ENCODE measurements at places on chromosomes 16 and 17. TPM values are rescaled to one million over a fixed set of nuclear protein-coding genes. Genes with fewer than 3 reads are reported as not detected.

DNA sequence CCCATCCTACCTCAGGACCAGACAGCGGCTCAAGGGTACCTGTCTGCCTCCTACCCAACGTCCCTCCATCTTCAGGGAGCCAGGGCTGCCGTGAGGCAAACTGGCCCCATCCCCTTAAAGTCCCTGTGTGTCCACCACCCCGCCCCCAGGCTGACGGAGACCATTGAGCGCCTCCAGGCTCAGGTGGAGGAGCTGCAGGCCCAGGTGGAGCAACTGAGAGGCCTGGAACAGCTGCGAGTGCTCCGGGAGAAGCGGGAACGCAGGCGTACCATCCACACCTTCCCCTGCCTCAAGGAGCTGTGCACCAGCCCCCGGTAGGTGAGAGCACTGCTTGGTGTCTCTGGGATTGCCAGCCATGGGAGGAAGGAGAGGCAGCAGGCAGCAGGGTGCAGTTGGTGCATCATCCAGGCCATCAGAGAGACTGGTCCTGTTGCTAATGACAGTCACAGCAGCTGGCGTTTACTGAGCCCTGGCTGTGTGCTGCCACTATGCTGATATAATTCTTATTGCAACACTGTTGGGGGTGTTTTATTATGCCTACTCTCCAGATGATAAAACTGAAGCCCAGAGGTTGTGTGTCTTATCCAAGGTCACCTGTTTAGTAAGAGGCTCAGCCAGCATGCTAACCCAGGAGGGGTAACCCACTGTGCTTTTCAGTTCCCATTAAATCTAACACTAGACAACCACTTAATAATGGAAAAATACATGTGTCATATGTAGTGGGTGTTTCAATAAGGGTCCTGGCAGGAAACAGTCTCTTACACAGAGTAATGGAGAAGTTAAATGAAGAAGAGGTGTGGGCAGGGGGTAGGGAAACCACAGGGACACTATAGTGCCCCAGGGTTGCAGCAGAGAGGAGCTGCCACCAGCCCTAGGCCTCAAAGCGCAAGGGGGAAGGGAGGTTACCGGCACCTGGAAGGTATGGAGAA lies 10.3 kb upstream of the MRPL58 start:
- no peak for DNase-seq

GRCh38 chr17:2892305-2892971 lies 96.2 kb downstream of the RAP1GAP2 start:
- DNase-seq, result peak; percentile 58

- DNase-seq, result no peak
Measured at GRCh38 chr16:58266336-58266735, 28.5 kb downstream of the PRSS54 start.

GRCh38 chr17:5877948-5878347 lies 192.2 kb upstream of the WSCD1 start:
- DNase-seq, result no peak

DNA sequence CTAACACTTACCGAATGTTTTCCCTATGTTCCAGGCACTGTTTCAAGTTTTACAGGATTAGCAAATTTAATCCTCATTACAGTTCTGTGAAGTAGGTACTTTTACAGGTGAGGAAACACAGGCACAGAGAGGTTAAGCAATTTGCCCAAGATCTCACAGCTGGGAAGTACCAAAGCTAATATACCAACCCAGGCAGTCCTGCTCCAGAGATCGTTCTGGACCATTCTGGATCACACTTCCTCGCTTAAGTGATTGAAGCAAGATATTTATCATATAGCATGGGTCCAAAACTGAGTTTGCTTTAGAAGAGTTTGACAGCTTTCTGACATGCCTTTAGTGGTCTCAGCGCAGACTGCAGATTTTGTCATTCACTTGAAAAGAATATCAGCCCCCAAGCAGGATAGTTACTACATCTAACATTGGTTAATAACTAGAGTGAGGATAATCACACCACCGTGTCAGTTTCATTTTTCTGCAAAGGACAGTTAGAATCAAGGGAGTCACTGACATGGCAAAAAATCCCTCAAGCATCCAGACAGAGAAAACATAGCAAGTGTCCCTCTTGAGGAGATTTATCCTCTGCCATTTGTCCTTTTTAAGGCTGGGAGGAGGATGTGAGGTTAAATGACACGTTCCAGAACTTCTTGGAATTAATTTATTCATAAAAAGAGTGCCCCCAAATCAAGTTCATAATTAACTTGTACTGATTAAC lies 5.1 kb downstream of the HS3ST3B1 start:
- DNase-seq, result no peak

DNA sequence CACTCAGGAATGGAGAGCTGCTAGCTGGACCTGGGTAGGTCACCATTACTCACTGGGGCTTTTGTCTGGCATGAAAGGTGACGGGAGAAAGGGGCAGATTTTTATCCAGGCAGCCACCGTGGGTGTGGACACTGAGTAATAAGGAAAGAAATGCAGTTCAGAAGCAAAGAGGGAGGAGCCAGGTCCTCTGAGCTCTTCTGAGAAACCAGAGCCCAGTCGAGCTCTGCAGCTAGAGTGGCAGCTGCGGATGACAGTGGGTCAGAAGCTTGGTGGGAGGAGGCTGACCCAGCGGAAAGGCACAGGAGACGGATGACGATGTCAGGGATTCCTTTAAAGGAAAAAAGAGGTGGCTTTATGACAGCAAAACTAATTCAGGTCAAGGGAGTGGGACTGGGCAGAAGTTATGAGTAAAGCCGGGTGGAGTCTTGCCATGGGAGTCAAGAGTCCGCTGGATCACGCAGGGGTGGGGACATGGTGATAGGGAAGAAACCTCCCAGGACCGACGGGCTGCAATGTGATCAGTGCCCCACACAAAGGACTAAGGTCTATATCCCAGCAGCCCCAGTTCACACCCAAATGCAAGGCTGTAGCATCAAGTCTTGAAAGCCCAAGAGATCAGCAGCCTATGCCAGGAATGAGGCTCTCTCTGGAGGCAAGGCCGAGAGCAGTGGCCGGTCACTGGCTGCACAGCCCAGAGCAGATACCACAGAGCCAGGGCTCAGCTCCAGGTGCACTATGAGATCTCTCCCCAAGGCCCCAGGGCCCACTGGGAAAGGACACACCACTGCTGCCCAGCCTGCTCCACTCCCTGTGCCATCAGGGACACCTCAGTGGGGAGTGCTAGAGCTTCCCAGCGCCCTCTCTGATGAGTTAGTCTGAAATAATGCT lies 6.3 kb upstream of the MNT start:
- peak; percentile 86 for DNase-seq

- no peak for DNase-seq
Measured at GRCh38 chr16:81716478-81717225, 62.4 kb upstream of the PLCG2 start.

DNA sequence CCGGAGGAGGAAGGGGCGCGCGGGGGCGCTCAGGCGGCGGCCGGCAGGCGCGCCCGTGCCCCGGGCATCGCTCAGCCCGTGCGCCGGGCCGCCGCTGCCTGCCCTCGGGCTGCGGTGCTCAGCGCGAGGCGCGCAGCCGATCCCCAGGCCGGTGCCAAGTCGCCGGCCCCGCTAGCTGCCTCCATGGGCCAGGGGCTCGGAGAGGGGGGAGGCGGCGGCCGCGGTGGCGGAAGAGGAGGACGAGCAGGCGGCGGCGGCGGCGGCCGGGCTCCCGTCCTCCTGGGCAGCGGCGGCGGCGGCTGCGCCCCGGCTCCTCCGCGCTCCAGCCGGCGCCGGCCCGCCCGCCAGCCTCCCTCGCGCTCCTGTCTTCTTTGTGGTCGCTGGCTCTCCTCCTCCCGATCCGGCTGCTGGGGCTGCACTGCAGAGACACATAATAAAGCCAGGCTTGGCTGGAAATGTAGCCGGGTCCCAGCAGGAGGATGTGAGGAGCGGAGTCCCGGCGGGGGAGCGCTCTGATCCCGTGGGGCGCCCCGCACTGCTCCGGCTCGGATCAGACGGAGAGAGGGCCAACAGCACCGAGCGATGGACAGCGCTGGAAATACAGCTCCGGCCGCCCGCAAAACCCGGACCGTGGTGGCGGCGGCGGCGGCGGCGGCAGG lies 889 bp upstream of the ZNF423 start:
- peak; percentile 86 for DNase-seq

DNA sequence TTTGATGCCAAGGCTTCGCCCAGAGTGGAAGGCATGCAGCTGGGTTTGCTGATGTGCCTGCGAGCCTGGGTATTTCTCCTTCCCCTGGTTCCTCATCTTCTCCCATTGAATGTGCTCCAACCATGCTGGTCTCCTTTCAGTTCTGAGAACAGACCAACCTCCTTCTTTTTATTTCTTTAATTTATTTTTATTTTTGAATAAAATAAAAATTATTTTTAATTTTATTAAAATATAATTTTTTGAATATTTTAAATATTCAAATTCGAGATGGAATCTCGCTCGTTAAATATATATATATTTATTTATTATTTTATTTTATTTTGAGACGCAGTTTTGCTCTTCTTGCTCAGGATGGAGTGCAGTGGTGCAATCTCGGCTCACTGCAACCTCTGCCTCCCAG lies 30.2 kb upstream of the GPRC5B start:
- DNase-seq, result no peak

GRCh38 chr16:48955837-48956236 lies 325.8 kb downstream of the CBLN1 start:
- DNase-seq, result no peak

DNA sequence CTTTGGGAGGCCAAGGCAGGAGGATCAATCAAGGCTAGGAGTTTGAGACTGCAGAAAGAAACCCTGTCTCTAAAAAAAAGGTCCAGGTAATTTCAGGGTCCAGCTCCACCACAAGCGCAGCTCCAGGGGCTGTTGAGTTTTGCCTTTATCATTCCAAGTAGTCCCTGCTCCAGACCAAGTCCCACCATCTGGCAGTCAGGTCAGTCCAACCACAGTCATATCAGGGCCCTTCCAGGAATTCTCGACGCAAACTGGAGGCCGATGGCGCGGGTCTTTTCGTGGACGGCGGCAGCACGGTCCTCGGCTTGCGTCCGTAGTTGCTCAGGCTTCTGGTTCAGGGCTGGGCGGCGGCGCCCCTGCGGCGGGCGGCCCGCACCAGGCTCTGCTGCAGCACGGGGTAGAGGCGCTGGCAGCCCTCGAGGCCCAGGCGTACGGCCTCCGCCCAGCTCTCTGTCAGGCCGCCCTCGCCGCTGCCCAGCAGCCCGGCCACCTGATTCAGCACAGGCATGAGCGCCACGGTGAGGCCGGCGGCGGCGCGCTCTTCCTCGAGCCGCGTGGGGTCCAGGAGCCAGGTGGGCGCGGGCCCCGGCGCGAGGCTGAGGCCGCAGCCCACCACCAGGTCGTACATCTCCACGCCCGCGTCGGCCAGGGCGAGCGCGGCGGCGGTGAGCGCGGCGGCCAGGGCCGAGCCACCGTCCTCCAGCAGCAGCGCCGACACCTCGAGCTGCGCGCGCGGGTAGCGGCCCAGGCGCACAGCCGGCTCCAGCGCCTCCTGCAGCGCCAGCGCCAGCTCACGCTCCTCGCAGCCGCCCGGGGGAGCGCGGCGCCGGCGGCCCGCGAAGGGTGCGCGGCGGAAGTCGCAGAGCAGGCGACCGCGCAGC lies 752 bp downstream of the EXOSC6 start:
- no peak for DNase-seq

GRCh38 chr17:61467416-61468262 lies 15.4 kb downstream of the TBX4 start:
- no peak for DNase-seq

DNA sequence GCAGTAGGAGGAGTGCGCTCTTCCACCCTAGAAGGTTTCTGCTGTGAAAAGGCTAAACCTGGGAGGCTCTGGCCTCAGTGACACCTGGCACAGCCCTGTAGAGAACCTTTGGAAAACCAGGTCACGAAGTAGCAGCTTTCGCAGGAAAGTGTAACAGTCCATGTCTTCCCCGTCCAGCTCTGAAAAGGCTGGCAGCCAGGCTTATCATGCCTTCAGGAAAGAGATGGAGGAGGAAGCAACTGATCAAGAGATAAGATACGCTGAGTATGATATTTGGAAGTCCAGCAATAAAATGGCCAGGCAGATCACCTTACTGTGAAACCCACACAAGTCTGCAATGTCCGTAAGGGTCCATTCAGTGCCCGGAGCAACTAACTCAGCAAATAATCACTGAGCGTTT lies 22.3 kb downstream of the TUBD1 start:
- DNase-seq, result no peak

- no peak for DNase-seq
Measured at GRCh38 chr16:21611198-21611555, 11.8 kb downstream of the METTL9 start.

DNA sequence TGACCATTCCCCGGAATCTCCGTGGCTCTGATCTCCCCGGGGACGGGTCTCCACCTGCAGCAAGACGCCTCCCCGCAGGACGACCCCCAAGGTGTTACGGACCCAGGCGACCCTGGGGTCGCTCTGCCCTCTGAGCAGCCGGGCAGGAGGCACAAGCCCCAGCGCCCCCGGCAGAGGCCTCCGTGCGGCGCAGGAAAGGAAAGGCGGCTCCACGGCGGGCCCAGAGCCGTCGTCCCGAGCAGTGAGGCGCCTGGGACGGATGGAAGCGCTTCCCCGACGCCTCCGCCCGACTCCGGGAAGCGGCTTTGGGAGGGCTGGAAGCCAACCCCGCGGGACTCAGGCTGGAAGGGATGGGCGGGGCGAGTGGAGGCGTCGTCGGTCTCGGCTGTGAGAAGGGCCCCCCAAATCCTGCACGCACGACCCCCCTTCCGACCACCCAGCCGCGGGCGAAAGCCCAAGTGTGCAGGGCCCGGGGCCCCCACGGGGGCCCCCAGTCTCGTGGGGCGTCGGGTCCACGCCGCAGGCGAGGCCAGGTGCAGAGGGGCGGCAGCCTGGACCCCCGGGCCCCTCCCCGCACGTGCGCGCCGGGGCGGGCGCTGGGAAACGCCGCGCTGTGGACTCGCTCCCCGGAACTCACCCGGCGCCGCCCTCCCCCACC lies 32.7 kb upstream of the RPH3AL start:
- DNase-seq, result peak; percentile 63

GRCh38 chr17:53150101-53150698 lies 672.5 kb upstream of the KIF2B start:
- DNase-seq, result no peak

DNA sequence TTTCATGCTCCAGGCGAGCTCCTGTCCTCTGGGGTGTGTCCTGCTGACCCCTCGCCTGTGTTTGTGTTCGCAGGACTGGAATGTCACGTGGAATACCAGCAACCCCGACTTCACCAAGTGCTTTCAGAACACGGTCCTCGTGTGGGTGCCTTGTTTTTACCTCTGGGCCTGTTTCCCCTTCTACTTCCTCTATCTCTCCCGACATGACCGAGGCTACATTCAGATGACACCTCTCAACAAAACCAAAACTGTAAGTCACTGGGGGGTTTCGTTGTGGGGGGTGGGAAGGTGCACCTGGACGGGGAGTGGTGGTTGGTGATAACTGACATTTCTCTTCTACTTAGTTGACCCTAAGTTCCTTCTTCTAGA lies 58.3 kb downstream of the ABCC1 start:
- DNase-seq, result no peak

GRCh38 chr17:73092523-73093135 lies at the start of gene SLC39A11:
Gene SLC39A11, minus strand, starts transcription at chr17:73092688. Its CDS starts 3,924 bp downstream, at chr17:73088764.
- DNase-seq, result peak; percentile 93

Gene CDRT15
- total RNA-seq, result not detected

Gene SLC47A2
- total RNA-seq, result not detected

Gene SKAP1
- total RNA-seq, result 25.4 TPM

Gene C17orf100
- total RNA-seq, result 1.8 TPM
